Mesothelial cell of epicardium (in vitro differentiated cells): ENCODE measurements at places on chromosomes 1 and 21. TPM values are rescaled to one million over a fixed set of nuclear protein-coding genes. Genes with fewer than 3 reads are reported as not detected.
A peak's percentile ranks its signal among the peaks of the same experiment; 100 is the strongest.

GRCh38 chr1:194629011-194629410 lies 1442.6 kb upstream of the B3GALT2 start:
- H3K27me3 ChIP-seq: peaks cover 4% of the 10 kb centered on the region
- peaks cover 2% of the 10 kb centered on the region for H3K4me1 ChIP-seq
- DNase-seq: no peak
- H3K27ac ChIP-seq: no peak overlapping the region
- no peak overlapping the region for H3K4me3 ChIP-seq

- H3K4me3 ChIP-seq: peak overlapping the region; percentile 90
- peaks cover 29% of the 10 kb centered on the region for H3K4me1 ChIP-seq
- DNase-seq: no peak
- H3K27ac ChIP-seq: peak overlapping the region; percentile 98
- no peaks in the 10 kb centered on the region for H3K36me3 ChIP-seq
- H3K27me3 ChIP-seq: no peaks in the 10 kb centered on the region
Measured at GRCh38 chr1:204493984-204494280, 673 bp downstream of the PIK3C2B start.

DNA sequence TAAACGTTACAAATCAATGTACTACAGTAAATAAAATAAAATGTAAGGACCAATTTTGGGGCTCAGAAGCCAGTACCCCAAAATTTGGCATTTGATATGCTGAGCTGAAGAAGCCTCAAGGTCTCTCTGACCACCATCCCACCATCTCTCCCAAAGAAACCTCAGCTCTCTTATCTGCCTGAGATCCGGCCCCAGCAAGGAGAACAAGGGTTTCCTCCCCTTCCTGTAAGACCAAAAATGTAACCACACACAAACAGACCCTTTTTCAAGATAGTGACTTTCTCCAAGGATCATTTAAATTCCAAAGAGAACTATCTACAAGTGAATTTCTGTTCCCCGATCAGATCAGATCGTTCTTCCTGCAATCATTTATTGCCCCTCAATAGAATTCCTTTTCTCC lies 68.1 kb upstream of the SLC45A1 start:
- no peak overlapping the region for H3K27ac ChIP-seq
- H3K36me3 ChIP-seq: no peaks in the 10 kb centered on the region
- no peak for DNase-seq

Gene TCHHL1
- total RNA-seq: not detected in 3 replicates

- peak overlapping the region; percentile 39 for H3K27ac ChIP-seq
- H3K27me3 ChIP-seq: no peaks in the 10 kb centered on the region
- no peak for DNase-seq
- H3K36me3 ChIP-seq: no peaks in the 10 kb centered on the region
- peaks cover 14% of the 10 kb centered on the region for H3K4me1 ChIP-seq
Measured at GRCh38 chr1:111364690-111365089, 62.8 kb downstream of the OVGP1 start.

DNA sequence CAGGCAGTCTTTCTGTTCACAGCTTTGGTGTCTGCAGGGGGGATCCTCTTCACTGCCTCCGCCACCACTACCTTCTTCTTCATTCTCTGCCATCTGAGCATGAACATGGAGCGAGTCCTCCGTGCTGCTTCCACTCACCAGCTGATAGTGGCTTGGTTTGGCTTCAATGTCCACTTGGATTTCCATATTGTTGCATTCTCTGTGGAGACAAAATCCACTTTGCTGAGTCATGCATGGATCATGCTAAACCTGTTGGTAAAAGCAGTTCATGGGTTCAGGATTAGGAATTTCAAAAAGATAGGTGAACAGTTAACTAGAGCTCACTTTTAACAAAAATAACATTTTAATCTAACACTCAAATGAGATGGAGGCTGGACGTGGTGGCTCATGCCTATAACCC lies 27.5 kb downstream of the RNF19B start:
- no peaks in the 10 kb centered on the region for H3K27me3 ChIP-seq
- H3K36me3 ChIP-seq: peaks cover 12% of the 10 kb centered on the region
- peaks cover 9% of the 10 kb centered on the region for H3K4me1 ChIP-seq
- H3K4me3 ChIP-seq: no peak overlapping the region
- H3K27ac ChIP-seq: no peak overlapping the region
- no peak for DNase-seq

Gene SERINC2
- 45.4 to 49.1 TPM (median 47.1 TPM) in 3 replicates for total RNA-seq

Gene PTCH2
- 1.4 to 1.7 TPM (median 1.4 TPM) in 3 replicates for total RNA-seq

- no peak overlapping the region for H3K4me3 ChIP-seq
- H3K27ac ChIP-seq: no peak overlapping the region
Measured at GRCh38 chr1:48031676-48032075, 34.5 kb upstream of the TRABD2B start.

DNA sequence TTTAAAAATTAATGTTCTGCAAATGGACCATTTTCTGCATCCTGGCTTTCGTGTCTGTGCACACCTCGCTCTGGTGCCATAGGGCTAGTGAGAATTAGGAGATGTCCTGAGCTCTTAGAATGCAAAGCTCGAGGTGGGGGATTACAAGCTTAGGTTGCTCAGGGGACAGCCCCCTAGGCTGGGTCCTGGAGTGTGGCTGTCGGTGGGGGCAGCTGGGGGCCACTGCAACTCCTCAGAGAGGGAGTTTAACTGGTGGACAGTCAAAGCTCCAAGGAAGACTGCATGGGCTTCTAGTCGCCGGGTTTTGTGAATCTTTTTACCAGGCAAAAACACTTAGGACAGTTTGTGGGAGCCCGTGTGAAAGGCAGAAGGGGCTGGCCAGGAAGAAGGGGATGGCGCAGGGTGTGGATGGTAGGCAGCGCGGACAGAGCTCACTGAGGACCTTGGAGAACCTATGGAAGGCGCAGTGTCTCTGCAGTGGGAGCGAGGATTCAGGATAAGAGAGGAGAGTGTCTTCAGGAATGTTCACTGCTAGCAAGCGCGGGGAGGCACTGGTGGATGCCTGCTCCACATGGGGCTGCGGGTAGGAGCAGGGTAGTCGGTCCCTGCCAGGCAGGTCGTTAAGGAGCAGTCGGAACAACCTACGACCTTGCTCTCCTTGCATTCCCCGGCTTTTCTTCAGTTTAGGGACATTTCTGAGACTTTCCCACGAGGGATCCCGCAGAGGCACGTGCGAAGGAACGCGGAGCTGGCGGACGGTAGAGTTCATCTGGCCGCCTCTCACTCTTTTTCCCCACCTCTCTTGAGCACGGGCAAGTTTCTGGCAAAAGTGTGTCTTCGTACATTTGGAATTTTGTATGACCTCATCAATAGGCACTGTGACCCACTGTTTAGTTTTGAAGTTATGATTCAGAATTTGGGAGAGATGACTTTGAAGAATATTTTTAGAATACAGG lies 12.9 kb upstream of the KCNE1 start:
- no peaks in the 10 kb centered on the region for H3K27me3 ChIP-seq
- DNase-seq: peak; percentile 50
- H3K27ac ChIP-seq: peak overlapping the region; percentile 98
- peaks cover 13% of the 10 kb centered on the region for H3K36me3 ChIP-seq

- no peaks in the 10 kb centered on the region for H3K27me3 ChIP-seq
- DNase-seq: no peak
- peaks cover 4% of the 10 kb centered on the region for H3K4me1 ChIP-seq
- H3K36me3 ChIP-seq: peaks cover 4% of the 10 kb centered on the region
- H3K4me3 ChIP-seq: no peak overlapping the region
Measured at GRCh38 chr1:92188436-92189255, 29.1 kb upstream of the C1orf146 start.

Gene PDPN
- 102 to 108 TPM (median 105 TPM) in 3 replicates for total RNA-seq

Gene AVPR1B
- total RNA-seq: not detected in 3 replicates

Gene GPR157
- 8.3 to 9.4 TPM (median 8.5 TPM) in 3 replicates for total RNA-seq

- H3K4me1 ChIP-seq: no peaks in the 10 kb centered on the region
- H3K27ac ChIP-seq: no peak overlapping the region
- H3K36me3 ChIP-seq: no peaks in the 10 kb centered on the region
- H3K4me3 ChIP-seq: no peak overlapping the region
Measured at GRCh38 chr1:199394856-199395255, 632.7 kb upstream of the NR5A2 start.

Gene ZMYND12
- total RNA-seq: 0.54 to 0.91 TPM (median 0.76 TPM) in 3 replicates

Gene LRRC71
- total RNA-seq: 0.11 to 0.34 TPM (median 0.13 TPM) in 3 replicates

GRCh38 chr1:238139713-238140112 lies 249.0 kb upstream of the ZP4 start:
- H3K27ac ChIP-seq: no peak overlapping the region
- no peaks in the 10 kb centered on the region for H3K36me3 ChIP-seq
- no peak for DNase-seq
- peaks cover 1% of the 10 kb centered on the region for H3K27me3 ChIP-seq
- no peak overlapping the region for H3K4me3 ChIP-seq

Gene MYBPH
- total RNA-seq: not detected in 3 replicates

- H3K27me3 ChIP-seq: no peaks in the 10 kb centered on the region
- peaks cover 6% of the 10 kb centered on the region for H3K4me1 ChIP-seq
- H3K4me3 ChIP-seq: no peak overlapping the region
- H3K36me3 ChIP-seq: no peaks in the 10 kb centered on the region
Measured at GRCh38 chr1:212544110-212544509, 64.5 kb upstream of the ATF3 start.

Gene SH3BP5L
- total RNA-seq: 24.9 to 26.9 TPM (median 26.2 TPM) in 3 replicates

Gene KCNQ4
- 0.78 to 0.97 TPM (median 0.79 TPM) in 3 replicates for total RNA-seq

DNA sequence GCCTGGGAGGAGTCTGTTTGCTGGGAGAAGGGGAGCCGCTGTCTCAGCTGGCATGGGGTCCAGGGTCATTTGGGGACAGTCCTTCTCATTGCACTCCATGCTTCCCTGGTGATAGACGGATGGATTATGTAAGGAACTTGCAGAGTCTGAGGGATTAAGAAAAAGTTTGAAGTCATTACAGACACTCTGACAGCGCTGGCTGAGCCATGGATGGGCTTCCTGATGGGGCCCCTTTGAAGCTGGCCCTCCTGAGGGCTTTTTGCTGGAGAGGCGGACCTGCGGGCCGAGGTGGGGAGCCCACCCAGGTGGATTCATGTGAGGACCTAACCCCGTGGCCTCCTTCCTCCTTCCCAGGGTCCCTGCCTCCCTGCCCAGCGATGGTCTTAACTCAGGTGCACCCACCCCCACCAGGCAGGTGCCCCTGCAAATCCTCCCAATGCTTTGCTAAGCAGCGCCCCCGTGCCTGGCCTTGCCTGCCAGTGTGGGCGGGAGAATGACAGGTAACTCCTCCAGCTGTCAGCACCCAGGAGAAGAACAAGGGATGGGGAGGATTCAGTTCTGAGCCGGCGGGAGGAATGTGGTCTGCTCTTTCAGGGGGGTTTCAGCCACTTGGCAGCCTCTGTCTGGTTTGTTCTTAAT lies 24.2 kb upstream of the C1orf174 start:
- no peak for DNase-seq
- no peaks in the 10 kb centered on the region for H3K36me3 ChIP-seq
- peaks cover 39% of the 10 kb centered on the region for H3K27me3 ChIP-seq
- no peak overlapping the region for H3K4me3 ChIP-seq

Gene S100A12
- total RNA-seq: not detected in 3 replicates

GRCh38 chr1:205961405-205961804 lies 18.1 kb upstream of the SLC26A9 start:
- peaks cover 9% of the 10 kb centered on the region for H3K4me1 ChIP-seq
- H3K27me3 ChIP-seq: peaks cover 21% of the 10 kb centered on the region
- H3K27ac ChIP-seq: no peak overlapping the region
- H3K4me3 ChIP-seq: no peak overlapping the region
- no peaks in the 10 kb centered on the region for H3K36me3 ChIP-seq

Gene SLC6A17
- total RNA-seq: 1.4 to 1.6 TPM (median 1.6 TPM) in 3 replicates

- H3K27me3 ChIP-seq: no peaks in the 10 kb centered on the region
- no peak overlapping the region for H3K4me3 ChIP-seq
- DNase-seq: no peak
- H3K27ac ChIP-seq: no peak overlapping the region
- H3K36me3 ChIP-seq: peaks cover 11% of the 10 kb centered on the region
Measured at GRCh38 chr1:234409328-234409727, 36.1 kb downstream of the COA6 start.

- H3K4me3 ChIP-seq: no peak overlapping the region
- H3K27ac ChIP-seq: no peak overlapping the region
- no peaks in the 10 kb centered on the region for H3K36me3 ChIP-seq
Measured at GRCh38 chr1:30521261-30521865, 202.0 kb downstream of the MATN1 start.

Gene SH2D2A
- 0.58 to 2.1 TPM (median 0.89 TPM) in 3 replicates for total RNA-seq

Gene EPS8L3
- total RNA-seq: 0.13 to 0.34 TPM in 2 of 3 replicates, not detected in the other

GRCh38 chr1:84721152-84721551 lies 30.9 kb upstream of the SSX2IP start:
- no peaks in the 10 kb centered on the region for H3K27me3 ChIP-seq
- H3K27ac ChIP-seq: peak overlapping the region; percentile 86
- no peak for DNase-seq

DNA sequence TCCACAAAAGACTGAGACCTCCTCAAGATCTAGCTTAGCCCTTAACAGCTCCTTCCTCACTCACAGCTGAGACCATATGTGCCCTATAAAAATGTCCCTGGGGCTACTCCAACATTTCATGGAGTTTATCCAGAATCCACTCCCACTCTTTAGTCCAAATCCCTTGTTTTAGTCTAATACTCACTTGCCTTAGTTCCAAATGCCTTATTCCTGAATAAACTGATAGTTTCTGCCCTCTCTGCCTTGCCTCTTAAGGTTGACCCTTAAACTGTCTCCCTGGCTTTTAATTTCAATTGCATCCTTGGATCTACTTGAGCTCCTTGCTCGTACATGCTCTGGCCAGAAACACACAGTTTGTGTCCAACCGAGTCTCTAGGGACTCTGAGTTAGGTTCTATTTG lies 47.3 kb upstream of the LYPLAL1 start:
- no peak overlapping the region for H3K27ac ChIP-seq
- H3K4me1 ChIP-seq: peaks cover 18% of the 10 kb centered on the region
- DNase-seq: no peak
- H3K36me3 ChIP-seq: no peaks in the 10 kb centered on the region
- H3K27me3 ChIP-seq: no peaks in the 10 kb centered on the region

Gene FABP3
- 4.5 to 6.7 TPM (median 4.6 TPM) in 3 replicates for total RNA-seq

Gene LRRC53
- total RNA-seq: not detected in 3 replicates

GRCh38 chr1:195899762-195900352 lies 708.4 kb downstream of the KCNT2 start:
- H3K4me1 ChIP-seq: peaks cover 8% of the 10 kb centered on the region
- no peak overlapping the region for H3K4me3 ChIP-seq
- H3K36me3 ChIP-seq: no peaks in the 10 kb centered on the region
- no peak for DNase-seq

Gene SYT14
- total RNA-seq: 1.1 to 1.8 TPM (median 1.7 TPM) in 3 replicates

Gene SERPINC1
- 0.22 to 0.27 TPM (median 0.23 TPM) in 3 replicates for total RNA-seq

- H3K4me3 ChIP-seq: no peak overlapping the region
- H3K27me3 ChIP-seq: peaks cover 5% of the 10 kb centered on the region
- no peaks in the 10 kb centered on the region for H3K36me3 ChIP-seq
- DNase-seq: no peak
- H3K27ac ChIP-seq: no peak overlapping the region
Measured at GRCh38 chr1:65208563-65208973, 60.6 kb downstream of the AK4 start.

Gene VHLL
- 0.42 TPM in 1 of 3 replicates, not detected in the others for total RNA-seq

GRCh38 chr1:193416226-193417024 lies 230.0 kb upstream of the B3GALT2 start:
- no peak for DNase-seq
- peak overlapping the region; percentile 2 for H3K27ac ChIP-seq
- H3K27me3 ChIP-seq: no peaks in the 10 kb centered on the region
- H3K4me1 ChIP-seq: peaks cover 44% of the 10 kb centered on the region
- H3K4me3 ChIP-seq: no peak overlapping the region
